Caco-2 (cell line): ENCODE measurements at places on chromosomes 3 and 15.

GRCh38 chr3:111667170-111667569 lies 72.0 kb upstream of the ZBED2 start:
- no peak for DNase-seq

DNA sequence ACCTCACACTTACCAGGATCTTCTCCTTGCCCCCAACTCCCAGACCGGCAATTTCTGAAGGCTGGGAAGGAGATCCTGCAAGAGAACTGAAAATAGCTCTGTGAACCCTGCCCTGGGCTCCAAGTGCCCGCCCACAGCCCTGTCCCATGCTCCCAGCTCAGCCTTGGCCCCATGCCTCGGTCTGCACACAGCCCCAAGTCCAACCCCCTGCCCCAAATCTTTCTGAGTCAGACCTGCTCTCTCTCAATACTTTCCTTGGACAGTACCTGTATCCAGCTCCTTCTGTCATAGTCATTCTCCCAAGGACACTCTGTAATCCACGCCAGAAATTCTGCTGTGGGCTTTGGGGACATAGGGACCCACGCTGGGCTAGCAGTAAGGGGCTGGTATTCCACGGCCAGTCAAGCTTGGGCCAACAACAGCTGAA lies 6.3 kb upstream of the SMAD3 start:
- no peak for DNase-seq

- no peak for DNase-seq
Observed at GRCh38 chr15:38701149-38701548, 136.5 kb upstream of the RASGRP1 start.

GRCh38 chr3:58824285-58824684 lies 157.7 kb upstream of the FAM3D start:
- peak; percentile 48 for DNase-seq

DNA sequence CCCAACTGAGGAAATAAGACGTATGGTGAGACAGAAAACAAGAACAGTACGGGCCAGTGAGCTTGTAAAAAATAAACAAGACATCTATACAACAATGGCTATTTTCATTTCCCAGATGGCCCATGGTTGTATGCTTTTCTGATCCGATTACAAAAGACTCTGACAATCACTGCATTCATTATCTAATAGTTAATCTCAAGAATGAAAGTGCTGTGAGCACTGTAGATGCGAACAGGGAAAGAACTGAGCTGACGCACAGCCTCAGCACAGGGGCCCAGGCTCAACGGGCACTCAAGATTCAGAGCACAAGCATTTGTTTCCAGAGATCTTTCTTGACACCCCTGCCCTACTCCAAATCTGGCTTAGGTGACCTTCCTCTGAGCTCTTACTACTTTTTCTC lies 6.9 kb downstream of the MTMR10 start:
- no peak for DNase-seq

- DNase-seq, result no peak
Observed at GRCh38 chr3:155031186-155031585, 48.9 kb upstream of the MME start.

DNA sequence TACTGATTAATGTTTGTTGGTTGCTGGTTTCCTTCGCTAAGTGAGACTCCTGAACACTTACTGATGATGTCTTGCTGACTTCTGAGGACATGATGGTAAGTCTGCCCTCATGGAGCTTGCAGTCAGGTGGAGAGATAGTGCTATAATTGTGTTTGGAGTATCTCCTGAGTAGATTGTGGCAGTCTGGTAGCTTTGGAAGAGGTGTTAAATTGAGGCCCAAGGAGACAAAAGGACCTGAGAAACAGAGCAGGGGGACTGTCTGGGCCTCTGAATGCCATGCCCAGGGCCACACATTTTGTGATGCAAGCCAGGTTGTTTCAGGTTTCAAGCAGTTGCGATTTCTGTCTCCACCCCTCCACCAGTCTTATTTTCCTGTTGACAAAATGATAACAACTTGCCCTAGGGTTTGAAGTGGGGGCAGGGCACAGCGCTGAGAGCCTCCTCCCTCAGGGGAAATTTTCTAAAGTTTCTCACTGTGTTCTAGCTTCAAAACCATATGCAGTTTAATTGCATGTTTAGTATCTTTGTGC lies 16.7 kb downstream of the SMAD3 start:
- DNase-seq, result peak; percentile 60

GRCh38 chr3:73148682-73149081 lies 87.2 kb downstream of the EBLN2 start:
- DNase-seq, result peak; percentile 67

- no peak for DNase-seq
Observed at GRCh38 chr3:195796795-195797194, 14.9 kb downstream of the MUC4 start.
